Kasumi-1 (cell line): ENCODE measurements at places on chromosomes 11 and 22.

DNA sequence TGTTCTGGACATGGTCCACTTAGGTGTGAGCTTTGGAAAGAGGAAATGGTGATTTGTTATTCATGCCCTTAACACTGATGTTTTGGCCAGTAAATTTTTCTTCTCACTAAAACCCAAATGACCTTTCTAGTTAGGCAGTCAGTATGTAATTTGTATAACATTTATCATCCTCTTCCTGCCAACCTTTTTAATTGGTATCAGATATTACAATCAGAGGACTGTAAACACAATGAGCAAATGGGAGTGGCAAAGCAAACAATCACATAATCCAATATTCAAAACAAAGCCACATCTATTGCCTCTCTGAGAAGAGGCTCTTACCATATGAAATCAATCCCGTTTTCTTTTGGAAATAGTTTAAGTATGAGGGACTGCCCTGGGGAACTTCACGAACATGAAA, 49.1 kb downstream of the BBOX1 start:
- no peak for DNase-seq

DNA sequence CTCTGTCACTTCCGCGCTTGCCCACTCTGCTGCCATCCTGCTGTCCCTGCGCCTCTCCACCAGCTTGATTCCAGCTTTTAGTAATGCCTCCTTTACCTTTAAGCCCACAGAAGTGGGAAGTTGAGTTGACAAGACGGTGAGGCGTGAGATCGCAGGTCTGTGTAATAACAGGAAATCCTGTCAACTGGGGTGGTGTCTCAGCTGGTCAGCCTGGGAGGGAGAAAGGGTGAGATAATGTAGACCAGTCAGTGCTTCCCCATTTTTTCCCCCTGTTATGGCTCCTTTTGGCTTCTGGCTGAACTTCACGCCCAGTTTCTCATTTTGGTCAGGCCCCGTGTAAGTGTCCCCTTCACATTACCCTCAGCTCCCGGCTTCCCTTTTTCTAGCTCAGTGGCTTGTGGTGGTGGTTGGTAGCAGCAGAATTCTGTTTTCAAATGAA, 98.9 kb downstream of the TRAF6 start:
- peak; percentile 95 for DNase-seq

DNA sequence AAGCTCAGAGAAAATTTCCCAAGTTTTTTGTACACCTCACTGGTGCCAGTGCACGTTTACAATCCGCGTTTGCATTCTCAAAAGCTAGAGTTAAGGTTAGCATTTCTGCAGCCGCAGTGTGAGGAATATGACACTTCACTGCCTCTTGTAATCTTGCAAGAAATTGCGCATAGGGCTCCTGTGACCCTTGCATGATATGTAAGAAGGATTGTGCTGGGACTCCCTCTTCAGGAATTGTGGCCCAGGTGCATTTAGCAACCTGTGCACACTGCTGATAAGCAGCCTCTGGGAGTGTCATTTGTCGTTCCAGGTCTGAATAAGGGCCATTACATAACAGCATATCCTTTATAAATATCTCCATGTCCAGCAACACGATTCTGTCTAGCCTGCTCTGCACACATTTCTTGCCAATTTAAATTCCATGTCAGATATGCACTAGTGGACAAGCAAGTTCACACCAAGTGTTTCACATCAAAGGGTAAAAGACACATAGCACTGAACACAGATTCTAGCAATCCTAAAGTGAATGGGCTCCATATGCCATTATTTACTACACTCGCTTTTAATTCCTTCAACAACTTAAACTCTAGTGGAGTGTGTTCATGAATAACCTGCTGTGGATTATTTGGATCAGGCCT, 69.2 kb upstream of the INCENP start:
- peak; percentile 4 for DNase-seq

DNA sequence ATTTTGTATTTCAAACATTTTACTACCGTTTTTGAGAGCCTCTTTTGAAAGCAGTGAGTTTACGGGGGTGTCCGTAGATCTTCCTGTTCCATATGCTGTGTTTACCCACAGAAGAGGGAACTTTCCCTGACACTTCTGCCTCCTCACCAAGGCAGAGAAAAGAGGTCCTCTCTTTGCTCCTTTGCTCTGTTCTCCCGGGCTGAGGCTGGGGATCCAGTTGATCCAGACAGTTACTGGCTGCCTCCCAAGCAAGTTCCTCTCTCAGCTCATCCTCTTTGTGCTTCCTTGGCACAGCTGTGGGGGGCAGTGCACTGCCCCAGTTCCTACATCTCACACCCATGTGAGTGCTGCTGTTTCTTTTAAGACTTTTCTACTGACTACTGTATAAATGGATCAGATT, 813.7 kb downstream of the NTM start:
- DNase-seq, result no peak

DNA sequence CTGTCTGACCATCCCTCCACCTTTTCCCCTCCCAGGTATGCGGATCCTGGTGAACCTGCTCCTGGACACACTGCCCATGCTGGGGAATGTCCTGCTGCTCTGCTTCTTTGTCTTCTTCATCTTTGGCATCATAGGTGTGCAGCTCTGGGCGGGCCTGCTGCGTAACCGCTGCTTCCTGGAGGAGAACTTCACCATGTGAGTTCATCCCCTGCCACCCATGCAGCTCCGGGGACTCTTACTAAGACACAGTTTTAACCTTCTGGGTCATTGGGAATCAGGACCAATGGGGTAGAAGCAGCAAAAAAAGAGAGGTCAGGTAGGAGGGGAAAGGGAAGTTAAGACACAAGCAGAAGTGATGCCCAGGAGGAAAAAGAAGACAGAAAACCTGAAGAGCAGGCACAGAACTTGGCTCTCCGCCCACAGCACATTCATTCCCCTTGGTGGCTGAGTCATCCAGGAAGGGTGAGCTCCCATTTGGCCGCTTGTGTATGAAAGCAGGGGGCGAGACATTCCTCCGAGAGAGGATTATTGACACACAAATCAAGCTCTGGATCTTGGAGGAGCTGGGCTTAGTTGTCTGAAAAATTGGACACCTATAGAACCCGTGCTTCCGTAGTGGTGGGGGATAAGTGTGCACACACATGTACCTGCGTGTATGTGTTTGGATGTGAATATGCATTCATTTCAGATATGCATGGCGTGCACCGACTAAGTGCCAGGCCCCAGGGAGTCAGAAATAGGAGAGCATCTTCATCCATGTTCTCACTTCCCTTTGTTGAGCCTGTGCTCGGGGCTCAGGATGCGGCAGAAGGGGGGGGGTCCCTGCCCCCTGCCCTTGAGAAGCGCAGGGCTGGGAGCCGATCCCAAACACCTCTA, 64.2 kb downstream of the CACNA1I start:
- DNase-seq, result peak; percentile 29

- DNase-seq, result no peak
Measured at GRCh38 chr11:105899772-105900171, 122.3 kb downstream of the MSANTD4 start.

- DNase-seq, result no peak
Measured at GRCh38 chr22:49328630-49329405, 498.9 kb downstream of the BRD1 start.

DNA sequence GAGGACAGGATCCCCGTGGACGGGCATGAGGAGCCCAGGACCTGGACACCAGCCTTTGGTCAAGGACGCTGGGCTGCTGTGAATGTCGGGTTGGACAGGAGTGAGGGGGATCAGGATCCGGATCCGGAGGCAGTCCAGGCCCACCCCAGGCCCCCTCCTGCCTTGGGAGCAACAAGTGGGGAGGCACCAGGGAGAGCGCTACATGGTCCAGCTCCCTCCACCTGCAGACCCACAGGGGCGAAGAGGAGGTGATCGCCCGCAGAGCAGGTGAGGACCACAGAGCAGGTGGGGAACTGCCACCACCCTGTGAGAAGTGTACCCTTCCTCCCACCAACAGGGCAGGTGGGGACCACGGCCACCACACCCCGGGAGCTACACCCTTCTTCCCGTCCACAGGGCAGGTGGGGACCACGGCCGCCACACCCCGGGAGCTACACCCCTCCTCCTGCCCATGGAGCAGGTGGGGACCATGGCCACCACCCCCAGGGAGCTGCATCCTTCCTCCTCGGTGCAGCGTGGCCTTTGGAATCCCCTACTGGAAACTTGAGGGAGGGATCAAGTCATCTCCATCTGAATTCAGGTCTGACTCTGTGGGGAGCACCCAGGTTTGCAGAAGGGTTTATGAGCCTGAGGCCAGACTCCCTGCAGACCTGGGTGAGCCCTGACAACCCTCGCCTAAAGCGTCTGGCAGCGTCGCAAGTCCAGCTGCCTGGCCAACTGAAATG, 141.0 kb downstream of the BRD1 start:
- DNase-seq, result no peak

GRCh38 chr22:30210235-30210909, 36.2 kb downstream of the LIF start:
- DNase-seq, result no peak

DNA sequence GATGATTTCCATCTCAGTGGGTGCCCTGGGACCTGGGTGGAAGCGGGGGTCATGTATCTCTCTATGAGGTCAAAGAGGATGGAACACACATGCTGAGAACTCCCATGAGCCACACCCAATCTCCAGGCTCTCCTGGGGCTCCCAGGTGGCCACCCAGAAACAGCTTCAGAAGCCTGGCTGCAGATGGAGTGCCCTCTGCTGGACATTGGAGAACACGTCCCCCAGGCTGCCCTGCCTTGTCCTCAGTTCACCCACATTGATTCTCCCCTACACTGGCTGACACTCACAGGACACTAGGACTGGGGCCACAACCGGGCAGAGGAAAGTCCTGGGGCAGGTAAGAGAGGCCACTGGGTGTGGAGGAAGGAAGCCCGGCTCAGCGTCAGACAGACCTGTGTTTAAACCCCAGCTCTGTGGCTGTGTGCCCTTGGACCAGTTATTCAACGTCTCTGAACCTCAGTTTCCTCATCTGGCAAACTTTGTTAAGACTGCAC, 4.5 kb upstream of the NOL12 start:
- DNase-seq, result peak; percentile 73

DNA sequence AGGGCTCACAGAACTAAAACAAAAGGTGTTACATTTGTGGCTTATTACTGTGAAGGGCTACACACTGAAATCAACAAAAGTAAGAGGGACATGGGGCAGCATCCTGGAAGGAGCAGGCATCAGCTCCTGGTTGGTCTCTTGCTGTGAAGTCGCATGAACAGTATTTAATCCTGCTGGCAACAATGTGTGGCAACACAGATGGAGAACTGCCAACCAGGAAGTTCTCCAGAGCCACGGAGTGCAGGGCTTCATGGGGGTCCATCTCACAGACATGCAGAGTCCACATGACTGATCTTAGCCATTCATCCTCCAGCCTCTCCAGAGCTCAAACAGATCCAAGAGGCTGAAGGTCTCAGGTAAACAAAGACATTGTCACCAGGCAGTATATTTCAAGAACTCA, 32.8 kb upstream of the FGF3 start:
- no peak for DNase-seq

DNA sequence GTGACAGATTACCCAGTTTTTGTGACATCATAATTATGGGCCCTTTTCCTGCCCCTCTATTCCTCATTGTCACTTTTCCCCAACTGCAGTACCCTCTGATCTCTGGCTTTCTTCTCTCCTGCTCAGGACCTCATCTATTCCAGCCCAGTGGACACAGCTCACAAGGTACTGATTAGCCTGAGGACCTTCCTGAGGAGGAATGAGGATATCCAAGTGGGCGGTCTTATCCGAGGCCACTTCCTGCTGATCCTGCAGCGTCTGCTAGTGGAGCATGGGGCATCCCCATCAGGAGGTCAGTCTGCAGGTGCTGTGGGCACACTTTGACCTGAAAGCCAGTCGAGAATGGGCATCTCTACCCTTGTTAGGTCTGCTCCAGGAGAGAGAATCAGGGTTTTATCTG, 24.5 kb upstream of the CCDC134 start:
- DNase-seq, result no peak

DNA sequence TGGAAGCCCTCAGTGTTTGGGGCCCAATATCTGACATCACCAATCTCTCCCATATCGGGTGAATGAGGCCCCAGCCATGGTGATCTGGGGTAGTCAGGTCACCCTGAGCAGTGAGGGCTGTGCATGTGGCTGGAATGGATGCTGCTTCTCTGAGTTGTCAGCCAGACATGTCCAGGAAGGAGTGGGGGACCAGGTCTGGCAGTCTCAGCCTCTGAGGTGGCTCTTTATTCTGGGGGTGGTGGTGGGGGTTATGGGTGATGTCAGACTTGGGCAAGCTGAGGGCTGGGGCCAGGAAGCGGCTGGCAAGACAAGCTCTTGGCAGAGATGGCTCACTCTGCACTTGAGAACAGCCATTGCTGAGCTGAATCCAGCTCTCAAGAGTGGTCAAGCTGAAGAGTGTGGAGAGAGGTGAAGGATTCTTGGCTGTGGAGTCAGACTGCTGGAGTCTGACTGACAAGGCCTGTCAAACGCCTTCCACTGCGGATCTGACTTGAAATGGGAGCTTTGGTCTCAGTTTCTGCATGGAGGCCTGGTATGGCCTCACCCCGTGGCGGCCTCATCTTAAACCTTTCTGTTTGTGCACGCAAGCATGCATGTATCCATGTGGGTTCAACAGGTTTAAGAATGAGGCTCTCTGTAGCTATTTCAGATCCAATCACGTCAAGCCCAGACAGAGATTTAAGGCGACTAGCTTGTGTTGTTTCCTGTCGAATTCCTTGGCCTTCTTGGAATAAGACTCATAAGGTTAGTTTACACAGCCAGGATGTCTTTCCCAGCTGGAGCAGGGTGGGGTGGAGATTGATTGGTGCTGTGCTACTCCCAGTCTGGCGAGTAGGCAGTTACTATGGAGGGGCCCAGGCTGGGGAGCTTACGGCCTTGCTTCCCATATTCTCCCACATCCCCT, 83.9 kb upstream of the TIMP3 start:
- no peak for DNase-seq

DNA sequence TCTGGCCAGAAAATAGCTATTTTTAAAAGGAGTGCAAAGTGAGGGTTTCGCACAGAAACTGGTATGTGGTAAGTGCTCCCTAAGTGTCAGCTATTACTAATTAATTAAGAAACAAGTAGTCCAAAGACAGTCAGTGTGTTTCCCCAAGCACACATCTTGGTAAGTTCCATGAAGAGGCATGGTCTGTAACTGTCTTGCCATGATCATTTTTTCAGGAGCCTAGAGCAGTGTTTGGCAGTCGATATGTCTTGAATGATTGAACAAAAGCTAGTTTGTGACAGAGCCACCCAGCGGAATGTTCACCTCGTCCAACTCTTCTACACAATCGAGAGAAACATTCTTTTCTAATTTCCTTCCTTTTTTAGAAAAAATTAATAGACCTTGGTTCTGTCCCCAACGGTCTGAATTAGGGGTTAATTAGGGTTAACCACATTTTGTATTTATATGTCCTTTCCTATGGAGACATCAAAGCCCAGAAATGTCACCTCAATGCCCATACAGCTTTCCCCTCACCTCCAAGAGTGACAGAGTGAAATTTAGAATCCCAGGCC, 57.6 kb upstream of the FTH1 start:
- no peak for DNase-seq

GRCh38 chr11:23103416-23103815, 243.1 kb upstream of the CCDC179 start:
- no peak for DNase-seq

GRCh38 chr11:76551400-76551799, 106.6 kb downstream of the EMSY start:
- peak; percentile 45 for DNase-seq

- DNase-seq, result no peak
Measured at GRCh38 chr11:44255406-44256071, 54.4 kb downstream of the ALX4 start.

- peak; percentile 47 for DNase-seq
Measured at GRCh38 chr22:40487663-40488249, 117.4 kb downstream of the SGSM3 start.
